ENCODE measurements at places on chromosomes 16 and 17.

GRCh38 chr17:59387351-59388068 lies 56.1 kb downstream of the YPEL2 start:
- H3K27me3 ChIP-seq, result no peaks in the 10 kb centered on the region
- H3K36me3 ChIP-seq, result no peaks in the 10 kb centered on the region
- peaks cover 33% of the 10 kb centered on the region for H3K4me1 ChIP-seq
- no peak for DNase-seq

DNA sequence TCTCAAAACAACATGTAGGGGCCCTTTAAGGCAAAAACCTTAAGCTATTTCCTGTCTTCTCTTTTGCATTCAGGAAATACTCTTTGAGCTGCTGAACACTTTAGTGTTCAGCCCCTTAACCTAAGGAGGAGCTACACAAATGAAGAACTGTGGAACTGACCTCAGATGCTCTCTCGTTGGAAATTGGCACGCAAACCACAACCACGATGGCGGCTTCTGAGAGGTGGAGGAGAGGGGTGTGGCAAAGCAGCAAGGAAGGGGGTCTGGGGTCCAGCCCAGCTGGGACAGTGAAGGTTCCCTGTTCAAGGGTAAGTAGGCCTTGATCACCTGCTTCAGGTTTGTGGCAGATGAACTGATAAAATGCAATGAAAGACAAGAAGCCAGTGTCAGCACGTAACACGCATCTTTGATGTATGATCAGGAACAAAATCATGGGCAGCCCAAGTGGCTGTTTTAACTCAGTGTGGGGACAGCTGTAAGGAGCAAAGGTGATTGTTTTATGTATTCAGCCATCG lies 291.6 kb upstream of the TNRC6C start:
- no peak overlapping the region for H3K4me3 ChIP-seq
- H3K27me3 ChIP-seq, result no peaks in the 10 kb centered on the region
- no peaks in the 10 kb centered on the region for H3K4me1 ChIP-seq

DNA sequence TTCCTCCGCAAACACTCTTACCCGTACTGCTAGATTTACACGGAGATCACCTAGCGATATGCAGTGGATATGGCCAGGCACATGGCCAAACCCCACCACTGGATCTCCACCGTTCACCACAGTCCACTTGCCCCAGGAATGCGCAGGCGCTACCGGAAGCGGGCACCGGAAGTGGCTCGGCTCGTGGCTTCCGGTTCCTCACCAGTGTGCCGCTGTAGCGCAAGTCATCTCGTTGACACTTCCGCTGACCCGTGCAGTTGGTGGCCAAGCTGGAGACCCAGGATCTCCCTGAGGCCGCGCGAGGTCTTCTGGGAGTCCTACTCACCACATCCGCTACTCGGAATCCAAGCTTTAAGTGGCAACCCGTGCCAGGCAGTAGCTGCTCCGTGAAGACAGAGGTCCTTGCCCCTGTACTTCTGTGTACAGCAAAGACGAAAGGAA lies 11.5 kb downstream of the ZNF597 start:
- H3K4me1 ChIP-seq, result no peaks in the 10 kb centered on the region
- peaks cover 4% of the 10 kb centered on the region for H3K27me3 ChIP-seq
- peak overlapping the region; percentile 14 for H3K4me3 ChIP-seq
- no peak overlapping the region for H3K27ac ChIP-seq
- DNase-seq, result peak; percentile 73

- H3K4me1 ChIP-seq, result no peaks in the 10 kb centered on the region
- H3K27ac ChIP-seq, result no peak overlapping the region
- no peak for DNase-seq
- no peaks in the 10 kb centered on the region for H3K27me3 ChIP-seq
Observed at GRCh38 chr16:65574326-65574966, 452.6 kb upstream of the CDH11 start.

Data from sigmoid colon (tissue), 7 donors.